ENCODE measurements at places on chromosomes 11 and 22.

DNA sequence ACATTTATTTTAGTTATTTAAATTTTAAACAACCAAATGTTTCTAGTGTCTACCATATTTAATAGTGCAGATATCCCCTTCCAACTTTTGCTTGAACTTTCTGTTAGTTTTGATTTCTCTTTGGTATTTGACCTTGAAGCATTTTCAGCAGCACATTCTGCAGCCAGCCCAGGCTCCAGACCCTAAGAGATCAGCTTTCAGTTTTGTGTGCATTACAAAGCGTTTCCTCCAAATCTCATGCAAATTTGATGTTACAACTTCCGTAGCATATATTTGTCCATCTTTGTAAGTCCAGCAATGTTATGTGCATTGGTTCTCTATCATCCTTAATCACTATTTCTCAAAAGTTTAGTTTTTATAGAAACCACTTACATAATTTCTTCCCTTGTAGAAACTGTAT is 14.6 kb upstream of the SERGEF start:
- no peak for DNase-seq

DNA sequence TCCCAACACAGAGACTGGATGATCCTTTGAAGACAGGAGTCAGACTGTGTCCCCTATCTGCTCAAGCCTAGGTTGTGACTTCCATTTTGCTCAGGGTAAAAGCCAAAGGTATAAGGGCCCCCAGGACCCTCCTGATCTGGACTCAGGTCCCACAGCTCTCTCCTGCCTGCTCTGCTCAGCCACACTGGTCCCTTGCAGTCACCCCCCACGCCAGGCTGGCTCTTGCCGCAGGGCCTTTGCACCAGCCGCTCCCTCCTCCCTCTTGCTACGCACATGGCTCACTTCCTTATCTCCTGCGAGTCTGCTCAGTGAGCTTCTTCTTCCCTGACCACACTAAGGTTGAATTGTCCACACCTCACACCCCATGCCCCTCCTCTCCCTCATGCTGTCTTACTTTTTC is 28.4 kb upstream of the CACNG2 start:
- no peak for DNase-seq

DNA sequence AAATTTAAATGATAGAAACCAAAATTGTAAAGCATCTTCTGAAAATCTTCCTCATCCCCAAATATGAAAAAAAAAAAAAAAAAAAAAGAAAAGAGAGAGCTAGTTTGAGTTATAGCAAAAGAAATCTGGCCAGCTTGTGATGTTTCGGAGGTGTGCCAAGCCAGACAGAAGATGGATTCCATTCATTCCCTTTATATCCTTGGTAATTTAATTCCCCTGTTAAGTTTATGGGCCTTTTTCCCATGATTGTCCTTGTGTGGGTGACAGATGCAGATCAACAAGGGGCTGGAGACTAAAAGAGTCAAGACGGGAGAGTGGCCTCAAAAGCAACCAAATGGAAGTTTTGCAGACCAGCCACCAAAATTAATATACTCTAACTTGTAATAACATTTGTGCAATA is 47.6 kb upstream of the PARVA start:
- DNase-seq = no peak

DNA sequence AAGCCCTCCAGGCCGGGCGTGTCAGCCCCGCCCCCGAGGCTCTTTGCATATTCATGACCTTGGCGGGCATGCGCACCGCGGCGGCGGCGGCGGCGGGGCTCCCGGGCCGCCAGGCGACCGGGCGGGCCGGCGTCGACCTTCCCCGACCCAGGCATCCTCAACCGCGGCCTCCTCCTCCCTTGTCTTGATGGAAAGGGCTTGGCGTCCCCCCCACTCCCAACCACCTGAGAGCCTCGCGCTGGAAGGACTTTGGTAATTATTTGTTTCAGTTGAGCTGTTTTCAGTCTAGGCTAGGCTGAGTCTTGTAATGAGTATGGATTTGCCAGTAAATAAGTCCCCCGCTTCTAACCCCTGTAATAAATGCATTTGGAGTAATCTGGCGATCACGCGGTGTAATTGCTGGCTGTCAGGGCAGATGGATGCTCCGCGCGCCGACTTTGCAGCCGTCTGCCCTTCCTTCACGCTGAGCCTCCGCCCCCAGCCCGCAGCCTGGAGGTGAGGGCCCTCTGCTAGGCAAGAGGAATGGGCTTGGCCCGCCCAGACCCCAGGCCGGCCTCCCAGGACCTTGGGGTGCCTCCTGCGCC is 25.2 kb downstream of the FLRT1 start:
- no peak for DNase-seq

- DNase-seq = no peak
Measured at GRCh38 chr22:20131597-20131858, at the start of gene ZDHHC8. ZDHHC8 (plus strand) TSS chr22:20131804; CDS start chr22:20131948, 144 bp downstream.

DNA sequence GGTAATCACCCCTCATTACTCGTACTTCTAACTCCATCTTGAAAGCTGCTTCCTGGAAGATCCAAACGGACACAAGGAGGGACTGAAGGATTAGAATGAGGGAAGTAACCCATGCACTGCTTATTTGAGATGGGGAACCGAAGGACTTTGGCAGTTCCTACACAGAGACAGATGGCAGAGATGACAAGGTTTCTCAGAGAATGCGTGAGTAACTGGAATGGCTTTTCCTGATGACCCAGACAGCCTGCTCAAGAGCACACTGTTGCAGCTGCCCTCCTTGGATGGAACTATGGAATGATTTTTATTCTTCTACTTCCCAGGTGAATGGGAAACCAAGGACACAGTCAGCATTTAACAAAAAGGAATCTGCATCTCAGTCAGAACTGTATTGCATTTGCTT is 7.3 kb downstream of the KCNJ11 start:
- no peak for DNase-seq

GRCh38 chr11:62959422-62959980 is 25.3 kb downstream of the SLC22A6 start:
- DNase-seq = no peak

DNA sequence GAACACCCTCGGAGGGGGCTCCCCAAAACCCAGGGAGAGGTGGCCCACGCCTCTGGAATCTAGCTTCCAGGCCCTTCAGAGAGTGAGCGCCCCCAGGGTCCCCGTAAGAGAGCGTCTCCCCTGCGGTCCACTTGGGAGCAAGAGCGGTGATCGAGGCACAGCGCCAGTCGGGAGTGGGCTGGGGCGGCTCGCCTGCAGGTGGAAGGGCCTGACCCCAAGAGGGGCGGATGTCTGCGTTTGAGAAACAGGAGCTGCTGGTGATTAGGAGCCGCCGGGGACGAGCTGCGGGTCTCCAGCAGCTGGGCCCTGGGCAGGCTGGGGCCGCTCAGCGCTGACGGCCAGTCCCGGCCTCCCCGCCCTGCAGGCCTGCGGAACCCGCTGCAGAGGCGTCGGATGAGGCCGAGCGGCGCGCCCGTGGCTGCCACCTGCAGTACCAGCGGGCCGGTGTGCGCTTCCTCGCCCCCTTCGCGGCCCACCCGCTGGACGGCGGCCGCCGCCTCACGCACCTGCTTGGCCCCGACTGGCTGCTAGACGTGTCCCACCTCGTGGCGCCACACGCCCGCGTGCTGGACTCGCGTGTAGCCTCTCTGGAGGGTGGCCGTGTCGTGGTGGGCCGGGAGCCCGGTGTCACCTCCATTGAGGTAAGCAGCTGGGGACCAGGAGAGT is 10.0 kb downstream of the TMEM132A start:
- DNase-seq = no peak

DNA sequence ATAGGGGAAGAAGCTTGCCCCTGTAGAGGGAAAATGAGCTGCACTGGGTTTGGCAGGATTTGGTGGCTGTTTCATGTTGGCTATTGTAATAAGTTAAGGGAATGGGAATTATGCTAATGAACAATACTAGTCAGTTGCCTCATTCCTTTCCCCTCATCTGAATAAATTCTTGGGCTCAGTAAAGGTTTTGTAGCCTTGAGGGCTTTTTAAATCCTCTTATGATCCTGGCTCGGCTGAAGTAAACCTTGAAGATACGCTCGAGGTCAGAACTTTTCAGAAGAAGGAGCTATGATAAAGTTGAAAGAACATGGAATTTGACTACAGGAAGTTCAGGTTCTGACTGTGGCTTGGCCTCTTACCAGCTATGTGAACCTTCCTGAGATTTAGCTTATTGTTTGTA is 448.7 kb downstream of the RAB38 start:
- no peak for DNase-seq

DNA sequence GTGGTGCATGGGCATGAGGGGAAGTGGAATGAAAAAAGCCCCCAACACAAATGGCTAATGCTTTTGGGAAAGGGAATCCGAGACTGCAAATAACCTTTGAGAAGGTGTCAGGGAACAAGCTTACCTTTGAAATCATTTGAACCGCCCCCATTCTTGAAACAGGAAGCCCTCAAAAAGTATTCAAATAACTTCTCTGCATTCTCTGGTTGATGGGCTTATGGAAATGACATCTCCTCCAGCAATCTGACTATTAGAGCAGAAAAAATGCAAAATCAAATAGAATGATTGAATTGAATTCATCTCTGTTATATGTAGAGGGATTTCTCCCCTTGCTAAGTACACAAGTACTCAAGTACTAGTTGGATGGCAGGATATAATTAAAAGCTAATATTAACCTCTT is 409.9 kb downstream of the TMEM135 start:
- DNase-seq = no peak

GRCh38 chr11:1966531-1966930 is 19.4 kb downstream of the MRPL23 start:
- DNase-seq = no peak

DNA sequence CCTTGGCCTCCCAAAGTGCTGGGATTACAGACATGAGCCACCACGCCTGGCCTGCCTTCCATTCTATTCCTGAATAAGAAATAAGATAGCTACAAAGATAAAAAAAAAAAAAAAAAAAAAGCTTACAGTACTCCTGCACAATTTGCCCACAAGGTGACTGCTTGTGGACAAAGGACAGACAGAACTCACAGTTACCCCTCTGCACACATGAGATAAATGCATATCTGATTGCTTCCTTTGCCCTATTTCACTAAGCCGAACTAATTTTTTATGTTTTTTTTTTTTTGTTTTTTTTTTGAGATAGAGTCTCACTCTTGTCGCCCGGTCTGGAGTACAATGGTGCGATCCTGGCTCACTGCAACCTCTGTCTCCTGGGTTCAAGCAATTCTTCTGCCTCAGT is 23.6 kb upstream of the HSPA8 start:
- DNase-seq = no peak

DNA sequence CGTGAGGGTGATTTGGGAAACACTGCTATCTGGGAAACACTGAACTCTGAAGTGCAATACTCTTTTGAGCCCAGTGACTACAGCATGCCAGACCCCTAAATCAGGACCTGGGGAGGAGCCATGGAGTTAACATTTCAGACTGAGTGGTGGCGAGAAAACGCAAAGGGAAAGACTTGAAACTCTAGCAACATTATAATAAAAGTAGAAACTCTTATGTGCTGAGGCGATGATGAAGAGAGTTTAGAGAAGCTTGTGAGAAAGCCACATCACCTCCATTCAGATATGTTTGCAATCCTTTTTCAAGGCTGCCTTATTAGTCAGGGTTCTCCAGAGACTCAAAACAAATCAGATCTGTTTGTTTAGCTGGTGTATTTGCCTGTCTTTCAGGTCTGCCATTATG is 1.9 kb downstream of the FEN1 start:
- DNase-seq = no peak

GRCh38 chr11:15769203-15769602 is 587.1 kb downstream of the SOX6 start:
- DNase-seq = peak; percentile 49

DNA sequence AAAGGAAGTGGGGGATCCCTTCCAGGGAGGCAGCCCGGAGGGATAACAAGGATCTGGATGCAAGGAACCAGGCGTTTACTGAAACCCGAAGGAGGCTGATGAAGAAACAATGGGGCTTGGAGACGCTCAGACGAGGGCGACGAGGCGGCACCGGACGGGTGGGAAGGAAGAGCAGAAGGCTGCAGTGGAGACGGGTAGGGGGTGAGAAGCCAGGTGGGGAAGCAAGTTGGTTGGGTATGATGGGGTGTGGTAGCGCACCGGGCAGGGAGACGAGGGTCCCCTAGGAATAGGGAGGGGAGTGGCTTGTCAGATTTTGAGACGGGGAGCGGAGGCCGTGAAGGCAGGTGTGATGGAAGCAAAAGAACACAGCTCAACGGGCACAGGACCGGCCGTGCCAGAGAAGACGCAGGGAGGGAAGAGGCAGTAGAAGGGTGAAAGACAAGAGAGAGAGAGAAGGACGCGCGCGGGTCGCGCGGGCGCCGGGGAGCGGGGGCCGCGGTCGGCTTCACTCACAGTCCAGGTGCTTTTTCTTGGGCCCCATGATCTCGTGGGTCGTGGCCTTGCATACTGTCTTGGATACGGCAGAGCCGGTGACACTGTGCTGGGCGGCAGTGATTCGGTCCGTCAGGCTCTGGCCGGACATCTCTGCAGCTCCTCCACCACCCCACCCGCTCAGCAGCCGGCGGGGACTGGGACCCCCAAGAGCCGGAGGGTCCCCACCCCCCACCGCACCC is 579 bp downstream of the PICALM start:
- DNase-seq = peak; percentile 25

DNA sequence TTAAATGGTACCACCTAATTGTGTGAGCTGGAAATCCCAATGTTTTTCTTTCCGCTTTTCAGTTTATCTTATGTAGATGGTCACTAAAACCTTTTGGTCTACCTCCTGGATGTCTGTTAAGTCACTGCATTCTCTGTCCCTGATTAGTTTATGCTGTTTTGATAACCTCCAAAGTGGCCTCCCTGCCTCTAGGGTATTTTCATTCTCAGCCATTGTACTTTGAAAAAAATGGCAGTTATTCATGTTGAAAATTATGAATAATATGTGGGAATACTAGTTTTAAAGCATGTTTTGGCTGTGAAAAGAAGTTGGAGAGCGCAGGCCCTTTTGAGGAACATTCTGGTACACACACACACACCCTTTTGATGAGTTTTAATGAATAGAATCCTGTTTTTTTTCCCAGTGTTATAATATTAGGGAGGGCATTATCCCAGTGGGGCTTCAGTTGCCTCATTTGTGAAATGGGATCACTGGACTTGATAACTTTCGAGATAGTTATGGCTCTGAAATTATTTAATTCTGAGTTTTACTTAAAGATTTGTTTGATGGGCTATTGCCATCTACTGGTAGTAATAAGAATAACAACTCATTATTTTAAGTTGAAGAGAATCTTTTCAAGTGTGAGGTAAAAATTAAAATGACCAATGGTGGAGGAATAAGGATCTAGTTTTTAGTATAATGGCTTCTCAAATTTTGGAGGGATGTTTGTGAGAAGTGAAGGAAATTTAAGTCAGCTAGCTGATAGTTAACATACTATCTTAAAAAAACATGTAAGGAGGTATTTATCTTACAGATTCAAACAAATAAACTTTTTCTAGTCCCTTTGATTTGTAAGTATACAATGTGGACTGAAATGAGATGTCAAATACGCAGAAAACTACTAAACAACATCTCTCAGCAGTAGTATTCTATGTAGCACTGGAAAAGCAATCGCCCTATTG is 3.9 kb downstream of the FDX1 start:
- peak; percentile 41 for DNase-seq
